ENCODE measurements at places on chromosomes 16 and 17.

GRCh38 chr17:55722016-55722736 is 488 bp downstream of the TMEM100 start:
- DNase-seq = no peak

- no peak for DNase-seq
These were observed 12.0 kb downstream of the SRCAP start for GRCh38 chr16:30710971-30711370.

GRCh38 chr17:18280766-18281371 is 20.4 kb downstream of the MIEF2 start:
- DNase-seq = no peak

GRCh38 chr17:74424657-74425056 is 7.2 kb upstream of the GPRC5C start:
- DNase-seq = no peak

GRCh38 chr16:64749346-64749745 is 372.5 kb downstream of the CDH11 start:
- no peak for DNase-seq

GRCh38 chr17:45261577-45262515 is at the start of gene SPATA32:
Gene SPATA32 (minus strand): TSS chr17:45262094. CDS start chr17:45262016, 78 bp downstream.
- DNase-seq = peak; percentile 44
